ENCODE measurements at places on chromosomes 11 and 22.

- DNase-seq: no peak
Measured at GRCh38 chr11:97000481-97000880, 610.7 kb downstream of the JRKL start.

GRCh38 chr11:18270102-18270501 is 4.0 kb downstream of the SAA1 start:
- DNase-seq: peak; percentile 61

DNA sequence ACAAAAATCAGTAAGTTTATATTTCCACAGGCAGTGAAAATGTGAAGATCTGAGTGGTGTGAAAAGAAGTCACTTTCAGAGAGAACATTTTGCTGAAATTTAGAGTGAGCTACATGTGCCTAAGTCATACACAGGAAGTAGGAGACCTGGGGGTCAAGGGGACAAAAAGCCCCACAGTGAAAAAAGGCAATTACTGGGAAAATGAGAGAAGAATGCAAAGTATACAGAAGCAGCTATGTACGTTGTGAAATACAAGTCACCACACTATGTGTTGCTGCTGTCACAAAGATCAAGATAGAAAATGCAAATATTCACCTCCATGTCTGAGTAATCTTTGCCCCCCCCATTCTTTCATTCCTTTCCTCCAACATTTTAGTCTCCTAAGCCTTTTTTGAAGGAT is 21.6 kb upstream of the SESN3 start:
- DNase-seq: no peak

DNA sequence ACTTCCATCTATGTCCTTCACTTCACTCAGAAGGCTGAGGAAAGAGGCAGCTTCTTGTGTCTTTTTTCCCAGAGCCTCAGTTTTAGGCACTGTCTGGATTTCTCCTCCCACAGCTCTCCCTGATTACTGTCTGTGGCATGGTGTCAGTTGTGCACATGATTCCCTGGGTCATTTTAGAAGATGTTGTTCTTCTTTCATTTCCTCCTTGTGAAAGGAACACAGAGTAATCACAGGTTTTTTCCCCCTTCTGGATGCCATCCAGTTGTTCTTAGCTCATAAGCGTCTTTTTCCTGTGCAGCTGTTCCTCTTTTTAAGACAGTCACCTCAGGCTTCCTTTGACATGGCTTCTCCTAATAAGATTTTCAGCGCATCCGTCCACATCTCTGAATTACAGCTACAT is 212.2 kb downstream of the FAM181B start:
- DNase-seq: no peak

GRCh38 chr11:127996825-127997224 is 590.5 kb downstream of the ETS1 start:
- DNase-seq: no peak

DNA sequence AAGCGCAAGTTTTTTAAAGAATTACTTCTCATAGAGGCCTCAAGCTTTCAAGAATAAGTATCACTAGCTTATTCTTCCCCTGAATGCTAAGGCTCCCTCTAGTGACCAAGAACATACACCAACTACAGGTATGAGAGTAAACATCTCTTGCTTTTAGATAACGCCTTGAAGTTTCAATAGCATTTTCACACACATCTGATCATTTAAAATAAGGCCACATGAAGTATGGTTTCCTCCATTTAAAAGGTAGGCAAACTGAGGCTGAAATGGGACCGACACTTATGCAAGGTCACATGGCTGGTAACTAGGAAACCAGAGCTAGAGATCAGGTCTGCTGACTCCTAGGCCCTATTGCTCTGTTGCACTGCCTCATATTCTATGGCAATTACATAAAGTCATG is 66.5 kb downstream of the CCDC34 start:
- no peak for DNase-seq

DNA sequence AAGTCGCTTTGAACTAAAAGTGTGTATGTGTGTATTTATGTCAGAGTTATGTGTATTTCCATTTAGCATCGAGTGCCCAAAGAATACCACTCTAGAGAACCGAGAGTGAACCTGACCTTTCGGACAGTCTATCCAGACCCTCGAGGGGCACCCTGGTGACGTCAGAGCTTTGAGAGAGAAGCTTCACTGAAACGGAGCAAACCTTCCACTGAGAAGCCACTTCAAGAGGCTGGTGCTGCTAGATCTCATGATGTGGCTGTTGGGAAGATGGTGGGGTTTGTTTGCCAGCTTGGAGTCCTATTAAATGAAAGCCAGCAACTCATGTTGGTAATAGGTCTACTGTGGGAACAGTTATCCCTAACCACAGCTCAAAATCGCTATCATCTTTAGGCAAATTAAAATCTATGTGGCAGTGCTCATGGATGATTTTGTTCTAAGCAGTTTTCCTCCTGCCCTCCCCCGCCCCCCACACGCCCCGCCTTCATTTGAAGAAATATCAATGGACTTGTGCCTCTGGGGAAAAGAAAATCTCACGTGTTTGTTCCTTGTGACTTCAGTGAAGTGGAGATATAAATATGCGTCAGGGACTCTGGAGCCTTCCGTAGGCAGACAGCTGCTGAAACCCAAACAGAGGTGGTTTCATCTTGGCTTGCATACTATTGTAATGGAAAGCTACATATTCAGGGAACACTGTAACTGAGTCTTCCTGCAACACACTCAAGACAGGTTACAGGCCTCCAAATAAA is 22.4 kb upstream of the C11orf96 start:
- no peak for DNase-seq

GRCh38 chr11:26158251-26158650 is 173.7 kb upstream of the ANO3 start:
- no peak for DNase-seq

- DNase-seq: no peak
Measured at GRCh38 chr11:107482234-107482633, 24.6 kb upstream of the CWF19L2 start.

- peak; percentile 29 for DNase-seq
Measured at GRCh38 chr22:20312396-20313191, 7.3 kb downstream of the DGCR6L start.

GRCh38 chr22:44880610-44881290 is 128.4 kb downstream of the ARHGAP8 start:
- peak; percentile 39 for DNase-seq

GRCh38 chr22:49828599-49828965 is 909 bp upstream of the BRD1 start:
- no peak for DNase-seq

GRCh38 chr11:67436459-67437081 is 912 bp downstream of the PTPRCAP start:
- DNase-seq: peak; percentile 81

DNA sequence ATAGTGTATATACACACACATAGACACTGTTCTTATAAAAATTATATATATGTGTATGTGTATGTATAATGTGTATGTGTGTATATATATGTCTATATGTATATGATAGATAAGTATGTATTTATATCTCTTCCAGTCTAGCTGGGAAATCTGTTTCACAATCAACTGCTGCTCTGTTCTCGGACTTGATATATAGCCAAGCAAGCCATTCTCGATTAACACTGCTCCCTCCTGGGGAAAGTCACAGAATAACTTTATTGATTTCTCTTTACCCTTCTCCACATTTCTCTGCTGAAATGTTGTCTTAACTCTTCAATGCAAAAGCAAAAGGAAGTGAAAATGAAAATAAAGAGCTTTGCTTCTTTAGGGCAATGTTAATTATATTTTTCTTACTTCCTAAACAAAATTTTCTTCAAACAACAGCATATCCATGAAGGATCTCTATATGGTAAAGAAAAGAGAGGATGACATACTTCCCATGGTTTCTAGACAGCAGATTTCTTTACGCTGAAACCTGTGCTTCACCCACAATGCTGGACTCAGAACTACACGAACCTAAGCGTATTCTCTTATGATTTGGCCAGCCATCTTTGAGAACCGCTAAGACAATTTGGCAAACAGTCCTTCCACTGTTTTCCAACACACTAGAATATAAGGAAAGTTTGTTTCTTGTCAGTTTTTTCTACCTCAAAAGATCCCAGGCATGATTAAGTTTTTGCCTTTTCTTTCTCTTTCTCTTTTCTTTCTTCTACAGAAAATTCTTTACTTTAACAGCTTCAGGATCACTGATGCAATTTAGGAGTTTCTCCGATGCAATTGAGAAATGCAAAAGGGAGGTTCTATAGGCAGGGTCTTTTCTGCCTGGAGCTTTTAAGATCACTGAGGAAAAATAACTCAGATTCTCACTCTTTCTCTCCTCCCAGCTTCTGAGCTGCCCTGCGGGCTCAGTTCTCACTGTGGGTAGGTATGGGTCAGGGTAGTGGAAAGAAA is 1.9 kb downstream of the BLID start:
- DNase-seq: no peak

- DNase-seq: peak; percentile 69
Measured at GRCh38 chr22:45552580-45553350, 50.1 kb downstream of the FBLN1 start.

GRCh38 chr22:29427176-29427760 is 11.1 kb upstream of the RFPL1 start:
- no peak for DNase-seq

- DNase-seq: no peak
Measured at GRCh38 chr22:47645923-47646322, 883.5 kb downstream of the TBC1D22A start.

DNA sequence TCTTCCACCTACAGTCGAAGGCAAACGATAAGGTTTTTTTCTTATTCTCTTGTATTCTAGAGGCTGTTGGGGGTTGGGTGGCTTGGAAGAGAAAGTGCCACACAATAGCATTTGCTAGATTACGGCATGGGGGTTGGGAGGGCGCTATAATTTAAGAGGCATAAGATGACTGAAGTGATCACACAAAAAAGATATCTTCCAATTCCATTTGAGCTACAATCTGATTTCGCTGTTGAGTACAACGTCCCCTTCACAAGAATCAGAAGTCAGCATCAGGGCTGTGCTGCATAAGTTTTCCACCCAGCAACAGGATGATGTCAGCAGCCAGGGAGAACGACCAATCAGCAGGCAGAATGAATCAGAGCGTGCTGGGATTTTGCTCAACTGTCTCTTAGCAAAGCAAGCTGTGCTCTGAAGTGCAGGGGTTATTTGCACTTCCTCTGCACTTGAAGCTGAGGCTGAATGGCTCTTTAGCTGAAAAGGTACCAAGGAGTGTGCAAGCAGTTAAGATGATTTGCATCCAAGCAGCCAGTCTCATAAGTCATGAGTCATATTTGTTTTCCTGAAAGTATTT is 23.2 kb upstream of the SESN3 start:
- DNase-seq: peak; percentile 90

GRCh38 chr22:45007391-45008185 is 2.2 kb downstream of the PHF21B start:
- DNase-seq: peak; percentile 95

- DNase-seq: no peak
Measured at GRCh38 chr22:25908755-25909154, 166.8 kb downstream of the MYO18B start.

DNA sequence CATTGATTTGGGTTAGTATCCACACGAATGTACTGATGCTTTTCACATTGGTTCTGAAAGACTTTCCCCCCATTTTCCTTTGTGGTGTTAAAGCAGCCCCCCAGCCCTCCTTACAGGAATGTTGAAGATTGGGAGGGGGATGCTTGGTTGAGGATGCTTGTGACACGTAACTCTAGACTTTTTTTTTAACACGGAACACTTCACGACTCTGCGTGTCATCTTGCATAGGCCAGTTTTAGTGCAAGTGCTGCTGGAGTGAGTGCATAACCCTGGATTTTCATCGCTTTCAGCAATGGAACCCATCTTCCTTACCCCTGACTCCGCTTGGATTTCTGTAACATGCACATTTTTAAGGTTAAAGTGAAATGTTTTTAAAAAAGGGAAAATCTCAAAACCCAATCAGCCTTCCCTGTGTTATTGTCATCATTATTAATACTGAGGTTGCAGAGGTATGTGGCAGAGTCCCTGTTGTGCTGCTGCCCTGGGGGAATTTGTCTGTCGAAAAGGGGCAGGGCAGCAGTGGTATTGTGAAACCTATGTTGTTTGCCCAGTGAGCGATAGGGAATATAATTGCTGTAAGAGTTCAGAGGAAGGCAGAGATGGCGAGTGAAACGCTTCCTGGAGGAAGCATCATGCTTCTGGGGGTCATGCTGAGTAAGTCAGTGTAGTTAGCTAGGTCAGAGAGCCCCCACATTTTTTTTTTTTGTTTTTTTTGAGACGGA is 12.1 kb downstream of the CECR2 start:
- DNase-seq: no peak

GRCh38 chr11:102306817-102307726 is 10.2 kb upstream of the BIRC3 start:
- no peak for DNase-seq

- no peak for DNase-seq
Measured at GRCh38 chr11:66407651-66408050, 13.2 kb upstream of the NPAS4 start.

- no peak for DNase-seq
Measured at GRCh38 chr11:108916290-108916689, 251.4 kb downstream of the DDX10 start.

- no peak for DNase-seq
Measured at GRCh38 chr11:12922418-12922817, 86.7 kb upstream of the RASSF10 start.

DNA sequence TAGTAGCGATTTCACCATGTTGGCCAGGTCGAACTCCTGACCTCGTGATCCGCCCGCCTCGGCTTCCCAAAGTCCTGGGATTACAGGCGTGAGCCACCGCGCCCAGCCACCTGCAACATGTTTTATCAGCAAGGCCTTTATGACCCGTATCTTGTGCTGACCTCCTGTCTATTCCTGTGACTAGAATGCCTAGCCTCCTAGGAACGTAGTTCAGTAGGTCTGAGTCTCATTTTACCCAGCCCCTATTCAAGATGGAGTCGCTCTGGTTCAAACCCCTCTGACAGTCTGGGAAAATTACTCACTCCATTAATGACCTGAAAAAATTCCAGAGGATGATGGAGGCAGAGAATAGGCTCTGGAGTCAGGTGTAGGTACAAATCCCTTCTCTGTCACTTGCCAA is 30.0 kb upstream of the CXCR5 start:
- no peak for DNase-seq

DNA sequence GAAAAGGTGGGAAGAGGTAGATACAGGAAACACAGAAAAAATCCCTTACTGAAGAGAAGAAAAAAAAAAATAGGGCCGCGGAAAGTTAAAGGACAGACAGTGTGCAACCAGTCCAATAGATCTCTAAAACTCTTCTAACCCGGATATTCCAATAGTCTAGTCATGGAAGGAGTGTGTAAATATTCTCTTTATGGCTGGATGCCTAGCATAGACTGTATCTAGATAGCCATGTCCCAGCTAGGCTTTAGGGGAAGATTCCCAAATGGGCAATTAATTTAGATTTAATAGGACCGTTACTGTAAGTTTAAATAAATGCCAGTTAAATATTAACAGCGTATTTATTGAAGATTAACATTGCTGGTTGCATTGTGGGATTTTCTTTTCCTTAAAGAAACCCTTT is 532.7 kb downstream of the NTM start:
- DNase-seq: no peak

Data from endodermal cell (in vitro differentiated cells).